ENCODE measurements at places on chromosomes 6 and 20. TPM values are rescaled to one million over a fixed set of nuclear protein-coding genes. Genes with fewer than 3 reads are reported as not detected.

DNA sequence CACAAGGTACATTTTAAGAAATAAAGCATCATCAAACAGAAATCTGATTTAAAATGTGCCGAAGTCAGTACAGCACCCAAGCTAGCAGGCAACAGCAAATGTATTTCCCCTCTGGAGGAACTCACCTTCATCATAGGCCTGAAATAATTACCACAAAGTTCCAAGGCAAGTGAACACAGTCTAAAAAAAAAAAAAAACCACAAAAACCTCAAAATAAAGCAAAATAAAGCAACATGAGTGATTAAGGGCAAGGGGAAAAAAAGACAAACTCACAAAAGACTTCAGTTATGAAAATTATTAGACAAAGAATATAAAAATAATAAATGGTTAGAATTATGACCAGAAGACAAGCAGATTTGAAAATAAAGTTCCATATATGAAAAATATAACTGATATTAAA is 10.4 kb downstream of the GPR63 start:
- H3K36me3 ChIP-seq = no peaks in the 10 kb centered on the region
- DNase-seq = no peak
- H3K27me3 ChIP-seq = peaks cover 6% of the 10 kb centered on the region
- H3K4me1 ChIP-seq = no peaks in the 10 kb centered on the region

DNA sequence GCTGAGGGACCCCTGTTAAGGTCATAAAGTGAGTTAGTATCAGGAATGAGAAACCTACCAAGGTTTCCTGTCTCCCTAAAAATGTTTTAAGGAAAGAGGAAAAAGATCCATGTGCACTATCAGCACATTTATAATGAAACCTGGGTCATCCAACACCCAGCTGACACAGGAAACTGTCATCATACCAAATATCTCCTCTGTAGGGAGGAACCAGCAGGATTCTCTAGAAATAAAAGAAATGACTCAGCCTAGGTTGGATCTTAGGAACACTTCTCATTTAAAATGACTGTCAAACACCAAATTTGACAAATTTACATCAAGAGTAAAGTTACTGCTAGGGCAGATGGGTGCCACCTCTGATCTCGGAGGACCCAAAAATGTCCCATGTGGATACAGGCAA is 21.7 kb downstream of the GFOD1 start:
- no peak for DNase-seq
- peaks cover 100% of the 10 kb centered on the region for H3K4me1 ChIP-seq
- no peaks in the 10 kb centered on the region for H3K27me3 ChIP-seq
- peak overlapping the region; percentile 85 for H3K27ac ChIP-seq
- peaks cover 13% of the 10 kb centered on the region for H3K36me3 ChIP-seq
- H3K4me3 ChIP-seq = peak overlapping the region; percentile 57

DNA sequence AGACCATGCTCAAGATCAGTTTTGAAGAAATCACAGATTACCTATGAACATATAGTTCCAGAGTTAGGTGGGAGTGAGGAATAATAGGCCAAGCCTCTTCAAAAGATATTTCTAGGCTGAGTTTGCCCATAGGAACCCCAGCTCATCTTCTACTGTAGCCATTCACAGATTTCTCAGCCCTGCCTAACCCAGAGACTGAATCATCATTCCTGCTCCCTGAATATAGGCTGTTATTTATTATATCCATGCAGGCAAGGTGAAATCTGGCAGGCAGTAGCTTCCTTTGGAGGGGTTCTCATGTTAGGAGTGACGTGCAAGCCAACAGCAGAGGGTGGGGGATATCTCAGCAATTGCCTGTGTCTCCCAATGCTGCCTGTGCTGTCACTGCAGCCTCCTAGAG is 25.6 kb upstream of the ADGRF4 start:
- H3K27me3 ChIP-seq = peaks cover 6% of the 10 kb centered on the region
- no peak overlapping the region for H3K27ac ChIP-seq
- no peaks in the 10 kb centered on the region for H3K4me1 ChIP-seq
- no peak overlapping the region for H3K4me3 ChIP-seq

DNA sequence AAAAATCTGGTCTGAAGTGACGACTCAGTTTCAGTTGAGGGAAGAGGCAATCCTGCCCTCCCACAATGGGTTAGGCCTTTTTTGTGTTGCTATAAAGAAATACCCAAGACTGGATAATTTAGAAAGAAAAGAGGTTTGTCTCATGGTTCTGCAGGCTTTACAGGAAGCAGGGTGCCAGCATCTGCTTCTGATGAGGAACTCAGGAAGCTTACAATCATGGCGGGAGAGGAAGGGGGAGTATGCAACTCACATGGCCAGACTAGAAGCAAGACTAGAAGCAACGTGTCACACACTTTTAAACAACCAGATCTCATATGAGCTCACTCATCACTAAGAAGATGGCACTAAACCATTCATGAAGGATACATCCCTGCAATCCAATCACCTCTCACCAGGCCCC is 529.3 kb downstream of the KIF16B start:
- no peak for DNase-seq
- no peak overlapping the region for H3K27ac ChIP-seq
- H3K4me1 ChIP-seq = no peaks in the 10 kb centered on the region
- no peak overlapping the region for H3K4me3 ChIP-seq
- no peaks in the 10 kb centered on the region for H3K27me3 ChIP-seq
- no peaks in the 10 kb centered on the region for H3K36me3 ChIP-seq

GRCh38 chr6:161152907-161153662 is 120.8 kb downstream of the AGPAT4 start:
- H3K27ac ChIP-seq = peak overlapping the region; percentile 57
- DNase-seq = peak; percentile 38
- no peak overlapping the region for H3K4me3 ChIP-seq
- peaks cover 43% of the 10 kb centered on the region for H3K36me3 ChIP-seq
- H3K4me1 ChIP-seq = peaks cover 4% of the 10 kb centered on the region

- no peaks in the 10 kb centered on the region for H3K4me1 ChIP-seq
- no peak for DNase-seq
- no peak overlapping the region for H3K27ac ChIP-seq
- no peaks in the 10 kb centered on the region for H3K36me3 ChIP-seq
- H3K27me3 ChIP-seq = peaks cover 7% of the 10 kb centered on the region
These were observed 80.4 kb downstream of the SULF2 start for GRCh38 chr20:47704746-47705496.

The NFATC2 gene
- 14.5 TPM for polyA plus RNA-seq

The RAD21L1 gene
- polyA plus RNA-seq = not detected

Measured in immature natural killer cell (primary cell).